ENCODE measurements at places on chromosomes 4 and X. TPM values are rescaled to one million over a fixed set of nuclear protein-coding genes. Genes with fewer than 3 reads are reported as not detected.

- peak; percentile 58 for DNase-seq
Measured at GRCh38 chr4:121252224-121252806, 88.2 kb upstream of the TNIP3 start.

DNA sequence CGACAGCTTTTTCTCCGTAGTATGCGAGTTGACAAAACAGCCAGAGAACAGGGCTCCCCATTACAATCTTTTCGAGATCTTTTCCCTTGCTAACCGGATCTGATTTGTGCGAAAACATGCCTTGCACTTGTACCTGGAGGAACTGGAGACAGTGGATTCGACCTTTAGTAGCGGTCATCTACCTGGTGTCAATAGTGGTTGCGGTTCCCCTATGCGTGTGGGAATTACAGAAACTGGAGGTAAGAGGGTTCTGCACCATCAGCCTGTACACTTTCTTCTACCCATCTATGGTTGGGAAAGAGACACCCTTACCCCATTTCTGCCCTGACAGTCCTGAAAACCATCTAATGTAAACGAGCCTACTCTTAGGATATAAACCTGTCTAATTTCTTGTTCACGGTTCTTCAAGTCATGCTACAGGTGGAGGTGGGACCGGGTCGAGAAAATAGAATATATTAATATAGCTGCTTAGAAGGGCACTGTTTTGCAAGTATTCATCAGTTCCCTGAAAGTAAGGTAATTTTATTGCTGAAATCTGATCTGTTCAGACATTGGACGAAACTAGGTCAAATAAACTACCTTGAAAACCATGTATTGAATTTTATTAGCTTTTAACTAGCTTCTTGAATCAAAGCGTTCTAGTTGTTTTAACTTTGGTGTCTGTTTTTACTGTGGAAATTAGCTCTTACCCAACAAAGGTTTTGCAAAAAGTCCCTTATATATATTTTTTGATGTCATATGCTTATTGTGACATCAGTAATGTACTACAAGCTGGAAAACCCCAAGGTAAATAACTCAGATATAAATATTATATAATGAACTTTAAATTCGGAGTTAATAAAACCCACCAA is 869 bp downstream of the TMEM184C start:
- DNase-seq = no peak

GRCh38 chrX:16855363-16856075 is 14.6 kb downstream of the RBBP7 start:
- no peak for DNase-seq

DNA sequence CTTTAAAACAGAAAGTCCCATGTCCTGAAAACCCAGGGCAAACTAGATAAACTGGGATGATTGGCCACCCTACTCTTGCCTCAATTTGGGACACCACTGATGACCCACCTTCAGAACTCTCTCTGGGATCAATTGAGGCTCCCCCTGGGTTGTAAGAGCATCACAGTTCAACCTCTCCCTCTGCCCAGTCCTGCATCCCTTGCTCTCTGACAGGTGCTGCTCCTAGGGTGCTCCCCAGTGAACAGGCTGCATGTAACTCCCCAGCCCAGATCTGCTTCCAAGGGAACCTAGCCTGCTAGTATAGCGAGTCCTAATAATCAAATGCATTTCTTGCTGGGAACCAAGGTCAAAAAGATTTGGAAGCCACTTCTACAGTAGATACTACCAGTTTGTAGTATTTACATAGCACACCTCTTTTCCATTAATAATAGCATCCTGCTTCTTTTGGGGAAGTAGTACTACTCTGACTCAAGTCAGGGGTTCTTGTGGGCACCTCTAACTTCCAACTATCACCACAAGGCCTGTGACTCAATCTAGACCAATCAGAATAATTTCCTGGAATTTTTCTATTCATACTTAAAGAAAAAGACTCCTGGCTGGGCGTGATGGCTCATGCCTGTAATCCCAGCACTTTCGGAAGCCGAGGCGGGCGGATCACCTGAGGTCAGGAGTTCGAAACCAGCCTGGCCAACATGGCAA is 42.1 kb upstream of the SPINK2 start:
- DNase-seq = no peak

DNA sequence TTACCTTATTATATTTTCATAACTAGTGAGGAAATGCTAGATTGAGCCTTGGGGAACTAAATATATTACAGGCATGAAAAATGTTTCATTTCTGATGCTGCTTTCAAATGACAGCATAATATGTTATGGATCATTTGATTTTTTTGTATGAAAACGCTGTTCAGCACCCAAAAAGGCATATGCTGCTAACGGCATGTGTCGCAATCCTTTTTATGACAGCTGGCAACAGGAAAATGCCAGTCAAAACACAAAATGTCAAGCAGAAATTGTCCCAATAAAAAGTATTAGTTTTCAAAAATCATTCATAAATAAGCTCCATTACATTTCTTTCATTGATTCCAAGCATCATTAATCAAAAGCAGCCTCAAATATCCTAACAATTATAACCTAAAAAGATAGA is 1244.5 kb downstream of the PCDH7 start:
- DNase-seq = no peak

GRCh38 chr4:184417802-184418511 is 56.4 kb downstream of the IRF2 start:
- no peak for DNase-seq

DNA sequence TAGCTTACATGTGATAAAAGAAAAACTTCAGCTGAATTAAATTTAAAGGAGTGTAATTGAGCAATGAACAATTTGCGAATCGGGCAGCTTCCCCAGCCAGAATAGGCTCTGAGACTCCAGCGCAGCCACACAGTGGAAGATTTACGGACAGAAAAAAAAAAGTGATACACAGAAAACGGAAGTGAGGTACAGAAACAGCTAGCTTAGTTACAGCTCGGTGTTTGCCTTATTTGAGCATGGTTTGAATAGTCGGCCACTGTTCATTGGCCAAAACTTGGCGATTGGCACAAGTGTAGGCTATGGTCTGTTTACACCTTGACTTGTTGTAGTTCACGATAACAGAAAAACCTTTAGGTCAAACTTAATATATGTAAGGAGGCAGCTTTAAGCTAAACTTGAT is 16.7 kb upstream of the SUPT20HL1 start:
- no peak for DNase-seq

DNA sequence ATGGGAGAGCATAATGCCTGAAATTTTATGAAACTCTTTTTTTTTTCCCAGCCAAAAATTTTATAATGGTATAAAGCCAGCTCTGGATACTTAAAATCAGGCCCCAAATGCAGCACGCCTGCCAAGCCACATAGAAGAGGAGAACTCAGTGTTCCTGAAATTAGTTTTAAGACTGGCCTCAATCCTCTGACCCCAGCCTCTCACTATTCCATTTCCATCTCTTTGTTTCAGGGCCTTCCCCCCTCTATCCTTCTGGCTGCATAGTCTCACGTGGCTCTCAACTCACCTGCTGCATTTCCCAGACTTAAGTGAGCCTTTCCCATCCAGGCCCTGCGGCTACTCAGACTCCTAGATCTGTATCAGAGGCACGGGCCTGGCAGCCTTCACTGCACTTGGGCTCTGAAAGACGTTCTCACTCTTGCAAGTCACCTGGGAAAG is 5.2 kb upstream of the CBR4 start:
- DNase-seq = no peak

DNA sequence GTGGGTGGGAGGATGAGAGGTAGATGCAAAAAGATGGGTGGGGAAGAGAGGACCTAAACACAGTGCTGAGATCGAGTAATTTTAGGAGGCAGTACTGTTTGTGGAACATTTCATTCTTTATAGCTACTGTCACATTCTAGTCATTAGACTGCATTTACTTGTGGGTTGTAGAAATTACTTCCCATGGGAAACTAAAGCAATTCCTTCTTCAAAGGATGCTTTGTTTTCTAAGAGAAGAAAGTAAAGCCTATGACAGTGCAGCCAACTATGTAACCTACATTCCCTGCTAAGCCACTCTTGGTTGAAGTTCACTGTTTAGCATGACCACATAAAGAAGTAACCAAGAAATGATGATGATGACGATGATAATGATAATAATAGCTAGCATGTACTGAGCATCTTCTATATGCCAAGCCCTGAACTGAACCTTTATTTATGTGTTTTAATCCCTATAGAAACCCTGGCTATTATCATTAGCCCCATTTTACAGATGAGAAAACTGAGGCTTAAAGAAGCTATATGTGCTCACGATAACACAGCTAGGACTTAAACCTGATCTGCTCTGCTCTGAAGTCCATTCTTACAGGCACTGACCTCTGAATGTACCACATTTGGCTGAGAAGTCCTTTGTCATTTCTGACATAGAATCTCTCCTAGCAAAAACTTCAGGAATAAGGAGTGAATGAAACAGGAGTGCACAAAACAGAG is 114.5 kb upstream of the KIT start:
- no peak for DNase-seq

DNA sequence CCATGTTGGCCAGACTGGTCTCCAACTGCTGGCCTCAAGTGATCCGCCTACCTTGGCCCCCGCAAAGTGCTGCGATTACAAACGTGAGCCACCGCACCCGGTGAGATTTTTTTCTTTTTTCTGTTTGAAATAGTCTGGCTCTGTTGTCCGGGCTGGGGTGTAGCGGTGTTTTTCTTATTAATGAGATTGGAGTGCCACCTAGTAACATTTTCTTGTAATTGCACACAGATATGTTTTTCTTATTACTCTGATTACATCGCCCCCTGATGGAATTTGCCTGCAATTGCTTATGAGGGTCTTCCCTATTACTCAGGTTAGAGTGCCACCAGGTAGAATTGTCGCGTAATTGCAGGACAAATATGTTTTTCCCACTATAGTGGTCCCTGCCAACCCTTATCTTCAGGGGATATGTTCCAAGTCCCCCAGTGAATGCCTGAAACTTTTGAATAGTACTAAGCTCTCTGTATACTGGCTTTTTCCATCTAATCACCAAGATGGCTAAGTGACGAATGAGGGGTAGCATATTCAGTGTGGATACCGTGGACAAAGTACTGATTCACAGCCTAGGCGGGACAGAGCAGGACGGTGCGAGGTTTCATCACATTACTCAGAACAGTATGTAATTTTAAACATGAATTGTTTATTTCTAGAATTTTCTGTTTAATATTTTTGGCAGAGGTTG is 8.6 kb upstream of the PDHA1 start:
- DNase-seq = no peak

- DNase-seq = peak; percentile 16
Measured at GRCh38 chr4:10808591-10808990, 124.0 kb upstream of the CLNK start.

- peak; percentile 30 for DNase-seq
Measured at GRCh38 chrX:68196939-68197791, 236.1 kb downstream of the OPHN1 start.

DNA sequence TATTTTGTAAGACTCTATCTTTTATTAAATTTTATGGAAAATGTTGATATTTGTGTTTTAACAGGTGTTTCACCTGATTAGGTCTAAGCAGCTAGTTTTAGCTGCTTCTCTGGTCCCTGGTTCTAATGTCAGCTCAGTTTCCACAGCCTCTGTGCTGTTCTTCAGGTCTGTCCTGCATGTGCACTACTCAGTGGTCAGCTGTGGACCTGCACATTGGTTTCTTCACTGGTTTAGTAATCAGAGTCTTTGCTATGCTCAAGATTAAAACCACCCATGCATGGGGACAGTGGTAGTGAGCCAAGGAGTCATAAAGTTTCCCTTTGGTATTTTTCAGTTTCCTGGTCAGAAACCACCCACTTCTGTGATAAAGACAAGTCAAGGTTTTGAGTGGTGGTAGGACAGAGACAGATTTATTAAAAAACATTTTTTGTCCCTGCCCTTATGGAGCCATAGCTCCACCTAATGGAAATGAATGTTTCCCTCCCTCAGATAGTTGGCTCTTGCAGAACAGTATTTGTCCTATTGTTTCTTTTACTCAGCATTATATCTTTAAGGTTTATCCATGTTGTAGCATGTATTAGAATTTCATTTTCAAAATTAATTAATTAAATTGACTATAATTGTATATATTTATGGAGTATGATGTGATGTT is 36.8 kb upstream of the VBP1 start:
- DNase-seq = no peak

DNA sequence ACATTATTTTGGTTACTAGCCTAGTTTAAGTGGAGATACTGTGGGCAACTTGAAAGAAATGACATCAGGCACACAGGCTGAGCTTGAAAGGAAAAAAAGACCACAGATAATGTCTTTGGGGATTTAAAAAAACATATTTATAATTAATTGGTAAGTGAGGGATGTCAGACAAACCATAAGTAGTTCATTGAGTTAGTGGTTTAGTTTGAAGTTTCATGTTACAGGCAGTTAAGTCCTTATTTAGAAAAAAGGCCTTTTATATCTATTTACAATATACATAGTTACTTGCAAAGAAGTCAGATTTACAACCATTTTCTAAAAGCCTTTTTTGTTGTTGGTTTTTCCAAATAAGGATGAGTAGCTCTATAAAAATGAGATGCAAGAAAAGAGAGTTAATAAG is 89.2 kb downstream of the CDS1 start:
- no peak for DNase-seq

HGFAC gene
- total RNA-seq = not detected

NRK gene
- total RNA-seq = 43.6 TPM

IL13RA2 gene
- total RNA-seq = 0.33 TPM

F11 gene
- total RNA-seq = 0.19 TPM

HPGD gene
- 443 TPM for total RNA-seq

All from adrenal gland (tissue), 19 donors.